Stimulated activated CD4-positive, alpha-beta T cell treated with anti-CD3 and anti-CD28 coated beads, Interleukin-12 subunit alpha, Interleukin-12 subunit beta, amount 100 ng/mL, for 4 hours (primary cell): ENCODE measurements at places on chromosomes 12 and 14.

GRCh38 chr14:52861403-52861802, 70.0 kb upstream of the GNPNAT1 start:
- no peak for DNase-seq

DNA sequence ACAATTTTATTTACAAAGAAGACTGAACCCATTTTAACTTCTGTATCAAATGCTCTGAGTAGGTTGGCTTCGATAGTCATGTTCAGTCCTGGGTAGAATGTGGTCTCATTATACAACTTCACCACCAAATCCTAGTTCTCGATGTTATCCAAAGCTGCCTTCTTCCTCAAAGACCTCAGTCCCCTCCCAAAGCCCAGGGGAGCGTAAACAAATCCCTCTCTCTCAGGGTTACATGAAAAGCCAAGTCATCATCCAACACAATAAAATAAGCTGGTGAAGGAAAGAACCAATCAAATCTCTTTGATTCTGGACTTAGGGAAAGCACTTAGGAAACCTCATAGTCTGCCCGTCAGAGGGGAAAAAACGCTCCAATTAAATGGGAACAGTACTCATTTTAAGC, 9.1 kb downstream of the PTCSC3 start:
- no peak for DNase-seq

- no peak for DNase-seq
Measured at GRCh38 chr14:72680853-72681640, 212.9 kb downstream of the DPF3 start.

DNA sequence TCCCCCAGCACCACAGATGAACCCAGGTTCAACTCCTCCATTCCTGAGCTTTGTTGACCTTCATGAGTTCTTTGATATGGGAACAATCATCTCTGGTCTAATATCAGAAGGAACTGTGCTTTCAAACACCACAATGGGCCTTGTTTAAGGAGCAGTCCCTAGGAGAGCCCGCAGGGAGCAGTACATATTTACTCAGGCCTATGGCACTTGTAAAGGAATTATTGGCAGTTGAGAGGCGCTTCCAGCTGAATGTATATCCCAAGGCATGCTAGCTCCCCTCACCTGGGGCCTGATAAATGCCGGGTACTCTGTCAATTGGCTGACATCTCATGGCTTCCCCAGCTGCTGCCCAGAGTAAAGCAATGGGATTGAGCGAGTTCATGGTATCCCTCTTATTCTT, 76.2 kb downstream of the ZFP36L1 start:
- no peak for DNase-seq

DNA sequence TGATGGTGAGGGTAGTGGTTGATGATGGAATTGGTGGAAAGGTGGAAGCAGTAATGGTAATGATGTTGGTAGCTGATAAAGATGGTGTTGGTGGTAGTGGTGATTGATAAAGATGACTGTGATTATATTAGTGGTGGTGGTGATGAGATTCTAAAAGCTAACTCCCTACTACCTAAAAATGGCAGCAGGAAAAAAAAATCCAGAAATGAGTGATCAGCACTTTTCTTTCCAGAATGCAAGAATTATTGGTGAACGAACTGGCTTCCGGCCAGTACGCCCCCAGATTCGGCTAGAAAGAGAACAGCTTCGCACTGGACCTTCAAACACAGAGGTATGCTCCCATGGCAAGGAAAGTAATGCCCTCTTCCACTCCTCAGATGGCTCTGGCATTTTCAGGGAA, 19.3 kb downstream of the DAO start:
- DNase-seq: no peak

DNA sequence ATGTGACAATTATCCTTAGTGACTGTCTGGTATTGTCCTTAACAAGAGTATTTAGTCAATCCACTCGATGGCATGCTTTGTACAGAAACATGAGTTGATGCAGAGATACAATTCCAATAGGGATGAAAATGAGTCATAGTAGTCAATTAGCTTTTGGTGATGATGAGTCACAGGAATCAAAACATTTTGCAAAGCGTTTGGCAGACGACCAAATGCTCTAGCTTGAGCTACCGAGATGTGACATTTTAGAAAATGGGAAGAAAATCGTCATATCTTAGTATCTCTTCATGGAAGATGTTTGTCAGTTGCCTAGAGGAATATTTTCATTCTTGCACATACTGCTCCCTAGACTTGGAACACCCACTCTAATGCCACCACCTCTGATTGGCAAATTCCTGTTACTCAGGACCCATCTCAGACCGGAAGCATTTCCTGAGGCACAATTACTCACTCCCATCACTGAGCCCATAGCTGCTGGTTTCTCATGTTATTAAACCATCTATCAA, 95.0 kb downstream of the LMNTD1 start:
- no peak for DNase-seq

DNA sequence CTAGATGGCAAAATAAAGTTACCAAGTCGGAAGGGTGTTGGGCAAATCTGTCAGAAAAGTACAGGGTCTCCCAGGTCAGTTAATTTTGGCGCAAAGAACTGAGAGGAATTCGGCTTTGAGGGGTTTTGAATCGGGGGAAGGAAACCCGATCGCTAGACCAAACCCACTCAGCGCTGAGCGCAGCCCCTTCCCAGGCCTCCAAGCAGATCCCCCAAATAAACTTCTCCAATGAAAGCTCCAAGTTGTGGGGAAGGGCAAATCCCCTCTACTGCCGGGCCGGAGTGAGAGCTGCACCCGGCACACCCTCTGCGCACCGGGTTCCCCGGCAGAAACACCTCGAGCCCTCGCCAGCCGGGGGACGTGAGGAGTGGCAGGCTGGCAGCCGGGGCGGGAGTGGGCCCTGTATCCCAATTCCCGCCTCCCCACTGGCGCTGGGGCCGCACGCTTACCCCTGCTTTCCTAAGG, 441 bp downstream of the E2F7 start:
- no peak for DNase-seq

DNA sequence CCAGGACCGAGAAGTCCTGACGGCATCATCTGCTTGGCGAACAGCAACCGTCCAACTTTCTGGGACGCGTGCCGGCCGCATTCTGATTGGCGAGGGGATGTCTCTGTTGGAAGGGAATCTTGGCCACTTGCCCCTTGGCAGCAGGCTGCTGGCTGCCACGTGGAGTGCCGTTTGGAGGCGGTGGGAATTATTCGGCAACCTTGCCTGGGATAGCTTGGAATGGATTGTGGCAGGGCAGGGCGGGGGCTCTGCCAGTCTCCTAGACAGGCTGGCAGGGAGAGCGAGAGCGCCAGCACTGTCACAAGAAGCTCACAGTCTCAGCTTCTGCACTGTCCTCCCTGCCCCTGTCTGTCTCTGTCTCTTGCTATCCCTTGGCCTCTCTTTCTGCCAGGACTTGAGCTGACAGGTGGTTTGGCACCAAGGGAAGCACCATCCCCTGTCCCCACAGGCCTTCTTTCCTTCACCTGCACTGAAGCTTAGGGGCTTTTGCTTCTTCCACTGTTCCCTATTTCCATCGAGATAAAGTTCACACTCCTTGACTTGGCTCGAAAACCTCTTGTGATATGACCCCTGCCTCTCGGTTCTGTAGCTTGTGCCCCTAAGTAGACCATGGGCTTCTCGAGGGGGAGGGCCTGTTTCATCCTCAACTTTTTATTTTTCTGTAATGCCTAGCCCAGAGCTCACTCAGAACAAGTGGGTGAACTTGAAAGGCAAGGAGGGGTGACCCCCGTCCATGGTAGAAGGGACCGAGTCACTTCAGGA, 201.9 kb downstream of the PHETA1 start:
- DNase-seq: no peak

DNA sequence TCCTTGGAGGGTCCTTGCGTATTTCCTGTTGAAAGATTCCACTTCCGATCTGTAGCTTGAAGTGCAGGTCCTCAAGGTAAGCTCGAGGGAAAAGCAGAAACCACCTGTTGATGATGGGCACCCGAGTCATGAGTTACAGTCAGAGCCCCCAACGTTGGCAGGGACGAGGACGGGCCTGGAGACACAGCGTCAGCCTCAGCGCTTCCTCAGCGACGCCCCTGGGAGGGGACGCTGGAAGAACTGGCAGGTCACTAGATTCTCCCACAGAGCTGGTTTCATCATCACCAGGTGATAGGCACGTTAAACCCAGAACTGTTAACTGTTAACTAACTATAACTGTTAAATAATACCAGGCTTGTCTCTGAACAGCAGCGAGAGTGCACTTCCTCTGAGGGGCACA, 101.8 kb downstream of the TNFAIP2 start:
- no peak for DNase-seq

- DNase-seq: no peak
Measured at GRCh38 chr12:54415221-54415929, 3.7 kb downstream of the ITGA5 start.

- DNase-seq: no peak
Measured at GRCh38 chr14:94021001-94021400, 5.1 kb upstream of the OTUB2 start.

DNA sequence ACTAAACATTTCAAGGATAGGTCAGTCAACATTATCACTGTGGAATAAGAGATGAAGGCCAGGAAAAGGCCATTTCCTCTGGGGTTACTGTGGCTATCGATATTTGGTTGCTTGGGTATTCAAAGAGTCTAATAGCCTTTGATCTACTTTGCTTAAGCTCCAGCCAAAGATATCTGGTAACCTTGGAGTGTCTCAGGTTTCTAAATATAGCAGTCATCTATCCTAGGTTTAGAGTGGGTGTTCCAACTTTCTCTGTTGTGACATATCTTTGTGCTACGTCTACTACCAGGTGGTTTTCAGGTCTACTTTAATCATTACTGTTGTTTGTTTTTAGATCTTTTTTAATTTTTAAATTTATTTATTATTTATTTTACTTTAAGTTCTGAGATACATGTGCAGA, 42.4 kb downstream of the RDH12 start:
- no peak for DNase-seq

DNA sequence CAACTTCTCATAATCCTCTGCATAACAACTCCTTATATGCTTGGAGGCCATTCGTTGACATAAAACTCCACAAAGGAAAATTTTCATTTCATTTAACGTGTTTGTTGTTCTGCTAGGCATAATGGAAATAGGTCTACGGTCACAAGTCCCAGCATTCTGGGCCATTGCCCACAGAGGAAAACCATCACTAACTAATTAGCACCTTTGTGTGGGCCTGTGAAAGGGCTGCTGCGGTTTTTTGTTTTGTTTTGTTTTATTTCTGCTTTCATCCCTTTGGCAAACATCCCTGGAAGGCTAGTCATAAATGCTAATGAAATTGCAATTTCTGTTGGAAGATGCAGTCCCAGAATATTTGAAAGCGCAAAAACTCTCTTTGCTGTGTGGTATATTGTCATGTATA, 180.3 kb downstream of the RMST start:
- DNase-seq: no peak

GRCh38 chr14:92473261-92473968, 40.2 kb upstream of the RIN3 start:
- DNase-seq: no peak

- DNase-seq: peak; percentile 93
Measured at GRCh38 chr14:93332853-93333630, at the start of gene BTBD7. TSS of gene BTBD7 (minus strand) at chr14:93333036. CDS start at chr14:93296051, 36,985 bp downstream.

DNA sequence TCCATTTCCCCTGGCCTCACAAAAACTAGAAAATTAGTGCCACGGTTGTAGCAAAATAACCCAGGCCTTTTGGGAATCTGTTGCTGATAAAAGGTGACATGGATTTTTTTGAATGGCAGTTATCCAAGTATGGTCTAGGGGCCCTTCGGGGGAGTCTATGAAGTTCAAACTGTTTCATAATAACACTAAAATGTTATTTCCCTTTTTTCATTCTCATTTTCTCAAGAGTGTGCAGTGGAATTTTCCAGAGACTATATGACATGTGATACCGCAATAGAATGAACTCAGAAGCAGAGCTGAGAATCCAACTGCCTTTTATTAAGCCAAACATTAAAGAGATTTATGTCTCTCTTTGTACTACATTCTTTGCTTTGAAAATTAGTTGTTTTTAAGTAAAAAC, 26.9 kb downstream of the GSTZ1 start:
- no peak for DNase-seq

GRCh38 chr14:96204151-96205058, at the start of gene BDKRB2:
TSS of gene BDKRB2 (plus strand) at chr14:96204839. CDS start at chr14:96237108, 32,269 bp downstream.
- DNase-seq: peak; percentile 2

GRCh38 chr12:124317400-124317799, 22.5 kb downstream of the RFLNA start:
- no peak for DNase-seq

DNA sequence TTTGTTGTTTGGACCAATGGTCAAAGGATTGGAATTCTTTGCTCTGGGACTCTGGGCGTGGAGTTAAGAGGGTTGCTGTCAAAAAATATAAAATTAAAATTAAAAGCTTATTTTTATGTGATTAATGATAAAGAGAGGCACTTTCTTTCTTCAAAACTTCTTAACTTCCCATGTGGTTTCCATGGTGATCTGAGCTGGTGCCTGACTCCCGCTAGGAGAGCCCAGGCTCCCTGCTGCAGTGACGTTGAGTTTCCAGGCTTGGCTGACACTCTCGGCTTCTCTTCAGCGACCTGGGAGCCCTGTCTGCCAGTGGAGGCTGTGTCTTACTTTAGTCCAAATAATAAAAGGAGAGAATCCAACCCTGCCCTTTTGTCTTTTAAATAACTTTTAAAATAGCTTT, 84.4 kb downstream of the GALC start:
- no peak for DNase-seq

- DNase-seq: no peak
Measured at GRCh38 chr14:51365241-51365965, 125.4 kb downstream of the TMX1 start.

- no peak for DNase-seq
Measured at GRCh38 chr12:110566993-110567392, 16.1 kb downstream of the PPTC7 start.

DNA sequence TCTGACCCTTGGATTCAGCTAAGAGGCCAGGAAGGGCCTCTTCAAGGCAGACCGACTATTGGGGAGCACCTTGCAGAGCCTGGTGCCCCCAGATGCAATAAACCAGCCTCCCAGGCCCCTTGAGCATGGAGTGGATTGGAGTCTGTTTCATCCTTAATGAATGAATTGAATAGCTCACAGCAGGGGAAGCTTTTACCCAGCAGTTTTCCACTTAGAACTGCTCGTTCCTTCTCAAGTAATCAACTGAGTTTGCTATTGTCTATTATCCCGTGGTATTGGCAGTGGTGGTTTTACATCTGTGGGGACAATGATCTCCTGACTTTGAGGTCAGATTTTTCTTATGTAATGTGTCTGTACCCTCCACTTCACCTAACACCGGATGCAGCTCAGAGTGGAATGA, 197.6 kb downstream of the AACS start:
- no peak for DNase-seq

DNA sequence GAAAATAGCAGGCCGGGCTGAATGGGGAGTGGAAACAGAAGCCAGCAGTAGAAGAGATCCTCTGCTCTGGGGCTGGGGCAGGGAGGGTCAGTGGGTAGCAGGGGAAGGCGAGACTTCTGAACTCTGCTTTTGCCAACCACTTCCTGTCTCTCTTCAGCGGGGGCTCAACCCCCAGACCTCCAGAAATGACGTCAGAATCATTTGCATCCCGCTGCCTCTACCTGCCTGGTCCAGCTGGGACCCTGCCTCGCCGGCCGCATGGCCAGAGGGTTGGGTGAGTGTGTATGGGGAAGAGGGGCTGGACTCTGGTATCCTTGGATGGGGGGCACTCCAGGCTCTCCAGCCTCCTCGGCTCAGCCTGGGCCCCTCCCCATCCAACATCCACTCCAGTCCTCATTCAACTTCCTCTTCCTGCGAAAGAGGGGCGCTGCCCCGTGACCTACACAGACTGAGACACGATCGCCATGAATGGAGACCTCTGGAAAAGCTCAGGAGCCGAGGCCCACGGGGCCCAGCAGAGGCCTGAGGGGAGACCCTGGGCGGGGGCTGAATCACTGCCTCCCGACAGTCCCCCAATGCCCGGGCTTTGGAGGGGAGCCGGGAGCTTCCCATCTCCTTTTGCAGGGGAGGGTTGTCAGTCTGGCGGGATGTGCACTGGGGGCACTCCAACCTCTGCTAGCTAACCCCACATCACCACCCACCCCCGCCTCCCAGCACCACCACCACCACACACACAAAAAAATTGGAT, 458 bp upstream of the HOXC4 start:
- no peak for DNase-seq
